ENCODE measurements at places on chromosomes 6 and 20. TPM values are rescaled to one million over a fixed set of nuclear protein-coding genes. Genes with fewer than 3 reads are reported as not detected.

DTD1 gene
- 50.8 TPM for total RNA-seq

GPR6 gene
- total RNA-seq = not detected

PRPH2 gene
- 5.1 TPM for total RNA-seq

SLC22A16 gene
- under 0.01 TPM for total RNA-seq

SUPT3H gene
- total RNA-seq = 8.5 TPM

CST7 gene
- total RNA-seq = not detected

PROKR2 gene
- not detected for total RNA-seq

PRDM13 gene
- total RNA-seq = not detected

OR2H2 gene
- not detected for total RNA-seq

NMBR gene
- total RNA-seq = under 0.01 TPM

ACSS1 gene
- 3.9 TPM for total RNA-seq

GPX5 gene
- not detected for total RNA-seq

OR12D3 gene
- not detected for total RNA-seq

GJA10 gene
- not detected for total RNA-seq

LSM2 gene
- 23.1 TPM for total RNA-seq

MGME1 gene
- 5.4 TPM for total RNA-seq

ZNF512B gene
- total RNA-seq = 6.4 TPM

TSPO2 gene
- total RNA-seq = not detected

SLC52A3 gene
- not detected for total RNA-seq

ENPP1 gene
- 13.1 TPM for total RNA-seq

DPM1 gene
- total RNA-seq = 60.9 TPM

DPPA5 gene
- total RNA-seq = not detected

Data from fibroblast of lung (primary cell).